ENCODE measurements at places on chromosomes 5 and 9.

- no peak for DNase-seq
These were observed at the start of gene DCANP1 for GRCh38 chr5:135447298-135447929. Gene DCANP1, minus strand, starts transcription at chr5:135447348. Its CDS starts 240 bp downstream, at chr5:135447108.

- no peak for DNase-seq
These were observed 286.7 kb downstream of the TLE4 start for GRCh38 chr9:79858508-79858907.

DNA sequence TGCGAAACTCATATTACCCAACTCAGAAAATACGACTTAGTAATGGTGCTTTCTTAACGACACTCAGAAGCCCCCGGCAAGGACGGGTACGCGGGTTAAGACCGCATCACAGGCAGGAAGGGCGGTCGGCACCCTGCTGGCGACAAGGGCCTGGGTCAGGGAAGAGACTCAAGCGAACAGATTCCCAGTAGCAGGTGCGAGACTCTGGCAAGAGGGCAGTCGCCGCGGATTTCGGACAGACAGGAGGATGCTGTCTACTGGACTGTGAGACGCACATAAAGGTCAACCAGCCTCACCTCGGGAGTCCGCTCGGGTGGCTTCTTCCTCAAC is 398 bp downstream of the RAPGEF6 start:
- peak; percentile 56 for DNase-seq

DNA sequence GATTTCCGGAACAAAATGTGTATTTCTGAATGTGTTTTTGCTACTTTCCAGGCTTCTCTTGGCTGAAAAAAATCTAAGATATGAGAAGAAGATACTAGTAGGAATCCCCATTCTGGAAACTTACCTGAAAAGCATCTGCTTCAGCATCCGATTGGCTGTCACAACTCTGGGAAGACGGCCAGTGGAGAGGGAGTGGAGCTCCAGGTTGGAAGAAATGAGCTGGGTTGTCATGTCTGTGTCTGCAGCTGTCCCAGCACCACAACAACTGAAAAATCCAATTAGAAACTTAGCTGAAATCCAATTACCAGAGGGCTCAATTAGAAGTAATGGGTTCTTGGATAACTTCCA is 3.0 kb downstream of the PSMB7 start:
- DNase-seq, result no peak

GRCh38 chr9:23232831-23233230 is 593.2 kb downstream of the ELAVL2 start:
- DNase-seq, result no peak

DNA sequence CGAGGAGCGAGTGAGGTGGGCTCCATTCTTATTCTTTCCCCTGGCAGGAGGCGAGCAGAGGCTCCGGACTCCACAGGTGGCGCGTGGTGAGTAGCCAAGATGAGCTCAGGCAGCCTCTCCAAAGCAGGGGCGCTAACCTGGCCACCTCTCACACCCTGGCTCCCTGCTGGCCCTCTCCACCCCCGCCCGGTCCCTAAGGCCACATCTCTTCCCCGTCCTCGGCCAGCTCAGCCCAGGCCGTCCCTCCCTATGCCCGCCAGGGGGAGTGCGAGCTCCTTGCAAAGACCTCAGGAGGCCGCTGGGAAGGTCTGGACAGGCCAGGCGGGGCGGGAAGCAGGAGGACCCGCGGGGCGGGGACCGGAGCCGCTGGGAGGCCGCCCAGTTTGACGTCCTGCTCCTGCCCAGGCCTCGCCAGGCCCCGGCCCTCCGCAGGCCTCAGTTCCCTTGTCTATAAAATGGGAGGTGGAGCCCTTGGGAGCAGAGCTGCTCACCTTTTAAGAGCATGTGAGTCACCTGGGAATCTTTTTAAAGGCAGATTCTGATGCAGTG is 46.3 kb upstream of the GGTA1 start:
- peak; percentile 66 for DNase-seq

GRCh38 chr9:96136992-96137670 is 164.8 kb downstream of the HSD17B3 start:
- DNase-seq, result no peak

DNA sequence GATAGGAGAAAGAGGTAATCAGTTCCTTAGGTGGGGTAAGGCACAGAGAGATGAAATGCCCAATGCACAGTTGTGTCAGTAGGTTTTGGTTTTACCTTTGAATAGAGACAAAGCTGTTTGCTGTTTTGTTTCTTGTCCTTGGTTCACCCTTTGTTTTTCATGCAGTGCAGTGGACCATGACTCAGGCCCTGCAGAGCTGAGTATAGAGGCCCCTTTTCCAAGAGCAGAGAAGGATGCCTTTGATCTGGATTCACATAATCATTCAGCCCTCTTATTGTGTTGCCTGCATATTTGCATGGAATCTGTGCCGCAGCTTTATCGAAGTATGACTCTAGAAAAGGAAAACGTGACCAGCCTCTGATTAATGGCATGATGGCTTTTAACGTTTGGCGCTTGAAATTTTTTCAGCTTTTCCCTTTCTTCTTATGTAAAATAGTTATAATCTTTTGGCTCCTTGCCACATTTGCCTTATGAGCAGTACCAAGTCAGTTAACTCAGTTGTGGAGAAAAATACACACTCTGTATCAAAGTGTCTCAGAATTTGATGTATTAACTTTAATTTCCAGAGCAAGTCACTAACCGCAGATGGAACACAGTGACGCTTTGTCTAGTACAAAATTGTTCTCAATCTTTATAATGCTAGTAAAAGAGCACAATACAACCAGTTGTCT is 197.6 kb downstream of the KDM4C start:
- no peak for DNase-seq

DNA sequence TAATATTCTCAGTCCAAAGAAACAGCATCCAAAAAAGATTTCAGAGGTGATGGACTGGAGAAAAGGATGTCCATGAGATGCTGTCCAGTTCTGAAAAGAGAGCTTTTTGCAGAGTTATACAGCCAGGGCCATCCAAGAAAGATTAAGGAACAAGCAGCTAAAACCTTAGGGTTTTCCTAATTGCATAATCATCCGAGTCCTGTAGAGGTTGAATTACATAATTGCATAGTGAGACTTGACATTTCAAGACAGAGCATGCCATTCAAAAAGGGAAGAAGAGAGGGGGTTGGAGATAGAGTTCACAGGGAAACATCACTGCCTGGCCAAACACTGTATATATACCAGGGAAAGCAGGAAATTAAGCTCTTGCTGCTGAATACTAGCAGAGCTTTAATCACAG is 1729.2 kb upstream of the WWC1 start:
- DNase-seq, result no peak

DNA sequence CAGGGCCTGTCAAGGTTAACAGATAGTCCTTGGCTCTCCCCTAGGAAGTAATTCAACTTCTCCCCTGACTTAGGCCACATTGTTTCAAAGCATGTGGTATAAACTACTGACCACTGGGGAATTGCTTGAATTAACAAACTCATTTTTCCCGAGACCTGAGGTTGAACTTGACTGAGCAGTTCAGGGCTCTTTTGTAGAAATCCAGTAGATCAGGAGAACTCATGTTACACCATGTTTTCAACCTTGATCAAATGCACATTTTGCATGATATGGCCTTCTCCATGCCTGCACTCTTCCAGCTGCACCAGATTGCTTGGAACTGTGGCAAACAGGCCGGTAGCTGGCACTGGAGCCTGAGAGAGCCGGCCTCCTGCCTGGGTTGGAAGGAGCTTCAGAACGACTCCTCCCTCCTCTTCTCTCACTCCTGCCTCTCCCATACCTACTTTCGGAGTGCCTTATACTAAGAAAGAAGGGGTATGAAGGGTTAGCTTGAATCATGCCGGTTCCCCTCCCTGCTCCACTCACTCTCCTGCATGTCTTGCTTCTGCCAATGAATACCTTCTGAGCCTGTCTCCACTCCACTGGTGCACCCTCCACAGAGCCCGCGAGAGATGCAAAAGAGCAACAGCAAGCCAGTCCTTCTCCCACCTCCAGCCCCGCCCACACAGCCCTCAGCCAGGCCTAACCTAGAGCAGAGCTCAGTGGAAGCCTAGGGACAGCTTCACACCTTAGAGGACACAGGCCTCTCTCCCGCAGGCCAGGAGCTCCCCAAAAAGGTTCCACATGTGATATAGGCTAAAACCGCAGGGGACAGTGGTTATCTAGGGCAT is 159.4 kb downstream of the MACROH2A1 start:
- no peak for DNase-seq

DNA sequence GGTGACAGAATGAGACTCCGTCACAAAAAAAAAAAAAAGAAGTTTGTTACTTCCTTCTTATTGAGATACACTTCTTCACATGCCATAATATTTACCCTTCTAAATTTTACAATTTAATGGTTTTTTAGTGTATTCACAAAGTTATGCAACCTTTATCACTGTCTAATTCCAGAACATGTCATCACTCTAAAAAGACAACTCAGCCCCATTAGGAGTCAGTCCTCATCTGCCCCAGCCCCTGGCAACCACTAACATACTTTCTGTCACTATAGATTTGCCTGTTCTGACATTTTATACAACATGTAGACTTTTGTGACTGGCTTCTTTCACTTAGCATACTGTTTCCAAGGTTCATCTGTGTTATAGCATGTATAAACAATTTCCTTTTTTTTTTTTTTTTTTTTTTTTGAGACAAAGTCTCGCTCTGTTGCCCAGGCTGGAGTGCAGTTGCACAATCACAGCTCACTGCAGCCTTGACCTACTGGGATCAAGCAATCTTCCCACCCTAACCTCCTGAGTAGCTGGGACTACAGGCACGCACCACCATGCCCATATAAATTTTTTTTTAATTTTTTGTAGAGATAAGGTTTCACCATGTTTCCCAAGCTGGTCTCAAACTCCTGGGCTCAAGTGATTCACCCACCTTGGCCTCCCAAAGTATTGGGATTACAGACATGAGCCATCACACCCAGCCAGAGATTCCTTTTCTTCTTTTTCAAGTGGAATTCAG is 18.0 kb downstream of the AQP3 start:
- no peak for DNase-seq

DNA sequence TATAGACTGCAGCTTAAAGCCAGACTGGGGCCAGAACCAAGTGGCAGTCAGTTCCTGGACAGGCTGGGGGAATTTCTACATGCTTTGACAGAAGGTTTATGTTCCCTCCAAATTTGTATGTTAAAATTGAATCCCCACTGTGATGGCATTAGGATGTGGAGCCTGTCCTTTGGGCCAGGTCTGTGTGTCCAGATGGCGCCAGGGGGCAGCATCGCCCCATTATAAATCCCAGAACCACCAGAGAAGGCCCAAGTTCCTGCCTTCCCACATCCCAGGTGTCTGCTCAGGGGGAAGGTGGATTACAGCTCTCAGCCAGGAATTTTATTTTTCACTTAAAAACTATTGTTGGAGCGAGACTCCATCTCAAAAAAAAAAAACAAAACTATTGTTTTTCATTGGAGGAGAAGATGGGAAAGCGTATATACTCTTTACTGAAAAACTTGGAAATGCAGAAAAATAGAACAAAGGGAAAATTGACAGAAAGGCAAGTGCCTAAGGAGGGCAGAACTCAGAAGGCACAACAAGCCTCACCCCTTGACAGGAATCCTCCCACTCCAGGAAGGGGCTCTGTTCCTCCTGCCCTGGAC is 5.0 kb downstream of the IL3 start:
- peak; percentile 61 for DNase-seq

DNA sequence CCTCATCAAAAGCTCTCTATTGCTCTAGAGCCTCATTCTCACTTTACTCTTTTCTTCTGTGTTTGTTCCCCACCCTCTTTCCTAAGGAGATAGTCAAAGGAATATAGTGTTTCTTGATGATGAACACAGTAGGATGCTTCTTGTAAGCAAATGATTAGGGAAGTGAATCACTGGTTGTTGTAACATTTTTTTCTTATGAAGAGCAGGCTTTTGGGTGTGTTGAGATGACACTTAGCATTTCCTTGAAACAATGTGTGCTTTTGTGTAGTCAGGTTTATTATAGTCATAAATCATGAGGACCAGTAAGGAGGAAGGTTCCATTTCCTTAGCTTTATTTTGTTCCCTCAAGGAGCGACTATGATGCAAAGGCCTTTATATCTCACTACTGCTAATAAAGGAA is 1991.3 kb upstream of the C9orf72 start:
- no peak for DNase-seq

GRCh38 chr5:34771076-34771475 is 67.9 kb upstream of the TTC23L start:
- DNase-seq, result no peak

DNA sequence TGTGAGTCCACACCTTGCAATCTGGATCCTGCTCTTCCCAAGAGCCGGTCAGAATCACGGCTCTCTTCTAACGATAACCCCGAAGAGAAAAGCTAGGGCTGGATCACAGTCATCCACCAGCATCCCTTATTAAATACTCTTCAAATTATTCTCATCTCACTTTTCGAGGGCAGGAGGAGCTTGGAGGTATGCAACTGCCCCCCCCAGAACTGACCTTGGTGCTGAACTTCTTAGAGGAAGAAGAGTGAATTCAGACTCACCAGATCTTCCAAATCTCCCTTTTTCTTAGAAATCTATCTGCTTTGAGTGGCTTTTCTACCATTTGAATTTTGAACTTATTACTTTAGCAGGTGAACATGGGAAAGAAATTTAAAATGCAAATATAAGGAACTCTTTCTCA is 75.7 kb downstream of the MED10 start:
- no peak for DNase-seq

DNA sequence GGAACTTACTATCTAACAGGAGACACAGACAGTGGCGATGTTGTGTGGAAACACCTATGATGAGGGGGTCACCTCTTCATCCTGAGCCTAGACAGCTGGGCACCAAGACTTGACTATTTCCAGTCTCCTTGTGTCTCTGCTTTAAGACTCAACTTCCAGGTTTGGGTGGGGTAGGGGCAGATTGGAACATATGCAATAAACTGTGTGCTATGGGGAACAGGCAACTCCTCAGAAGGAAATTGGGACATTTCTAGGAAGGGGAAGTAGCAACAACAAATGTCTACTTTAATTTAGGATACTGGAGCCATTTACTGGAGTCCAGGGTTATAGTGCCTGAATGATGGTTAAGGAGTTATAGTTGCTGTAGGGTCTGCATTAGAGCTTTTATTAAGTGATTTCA is 57.3 kb downstream of the FGF18 start:
- DNase-seq, result no peak

- DNase-seq, result no peak
These were observed 149.9 kb downstream of the TRIO start for GRCh38 chr5:14292766-14293658.

DNA sequence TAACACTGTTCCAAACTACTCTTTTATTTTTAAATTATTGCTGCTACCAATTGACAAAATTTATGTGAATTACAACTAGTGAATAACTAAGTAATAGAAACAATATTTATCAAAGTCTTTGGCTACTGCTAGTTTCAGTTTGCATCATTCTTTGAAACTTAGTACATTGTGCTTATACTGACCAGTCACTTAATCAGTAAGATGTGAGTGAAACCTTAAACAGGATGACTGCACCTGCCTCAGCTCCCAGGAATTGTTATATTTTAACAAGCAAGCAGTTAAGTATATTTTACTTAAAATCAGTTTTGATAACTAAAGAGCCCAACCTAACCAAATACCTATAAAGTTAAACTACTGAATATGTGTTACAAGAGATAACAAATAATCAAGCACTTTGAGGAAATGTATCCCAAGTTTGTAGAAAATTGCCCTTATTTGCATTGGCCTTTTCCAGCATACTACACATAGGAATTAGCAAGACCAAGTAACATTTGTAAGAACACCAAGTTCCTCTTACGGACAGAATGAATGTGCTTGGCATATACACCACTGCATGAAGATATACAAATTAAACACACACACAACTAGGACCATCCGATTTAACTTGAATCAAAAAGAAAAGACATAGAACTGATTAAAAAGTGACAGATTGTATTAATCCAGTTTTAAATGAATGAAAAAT is 545.5 kb upstream of the DAB2 start:
- DNase-seq, result no peak
